ENCODE measurements at places on chromosomes 7 and 10. TPM values are rescaled to one million over a fixed set of nuclear protein-coding genes. Genes with fewer than 3 reads are reported as not detected.

- no peak for DNase-seq
Observed at GRCh38 chr7:150481186-150481920, 30.9 kb downstream of the GIMAP8 start.

The INA gene
- 3.4 TPM for total RNA-seq

DNA sequence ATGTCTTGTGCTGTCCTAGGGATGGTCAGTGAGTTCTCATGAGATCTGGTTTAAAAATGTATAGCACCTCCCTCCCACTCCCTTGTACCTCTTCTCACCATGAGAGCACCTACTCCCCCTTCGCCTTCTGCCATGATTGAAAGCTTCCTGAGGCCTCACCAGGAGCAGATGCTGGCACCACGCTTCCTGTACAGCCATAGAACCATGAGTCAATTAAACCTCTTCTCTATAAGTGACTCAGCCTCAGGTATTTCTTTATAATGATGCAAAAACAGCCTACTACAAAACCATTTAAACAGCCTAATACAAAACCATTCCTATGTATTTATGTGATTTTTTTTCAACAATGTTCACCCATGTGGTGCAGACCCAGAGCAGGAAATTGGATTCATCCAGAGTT, 32.0 kb downstream of the KDM7A start:
- DNase-seq, result no peak

- no peak for DNase-seq
Observed at GRCh38 chr7:105493923-105494315, 28.2 kb downstream of the PUS7 start.

The ZNF853 gene
- 14.2 TPM for total RNA-seq
